ENCODE measurements at places on chromosomes 5 and 9.

GRCh38 chr5:8360012-8360411 is 491.1 kb downstream of the MTRR start:
- DNase-seq: no peak

DNA sequence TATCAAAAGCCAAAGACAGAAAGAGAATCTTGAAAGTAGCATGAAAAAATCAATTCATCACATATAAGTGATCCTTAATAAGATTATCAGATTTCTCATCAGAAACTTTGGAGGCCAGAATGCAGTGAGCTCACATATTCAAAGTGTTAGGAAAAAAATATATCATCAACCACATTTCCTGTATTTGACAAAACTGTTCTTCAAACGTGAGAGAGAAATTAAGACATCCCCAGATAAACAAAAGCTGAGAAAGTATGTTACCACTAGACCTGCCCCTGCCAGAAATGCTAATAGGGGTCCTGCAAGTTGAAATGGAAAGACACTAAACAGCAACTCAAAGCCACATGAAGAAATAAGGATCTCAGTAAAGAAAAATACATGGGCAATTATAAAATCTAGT is 29.9 kb downstream of the HACD4 start:
- no peak for DNase-seq

GRCh38 chr9:110688329-110688728 is 19.7 kb downstream of the MUSK start:
- DNase-seq: no peak

DNA sequence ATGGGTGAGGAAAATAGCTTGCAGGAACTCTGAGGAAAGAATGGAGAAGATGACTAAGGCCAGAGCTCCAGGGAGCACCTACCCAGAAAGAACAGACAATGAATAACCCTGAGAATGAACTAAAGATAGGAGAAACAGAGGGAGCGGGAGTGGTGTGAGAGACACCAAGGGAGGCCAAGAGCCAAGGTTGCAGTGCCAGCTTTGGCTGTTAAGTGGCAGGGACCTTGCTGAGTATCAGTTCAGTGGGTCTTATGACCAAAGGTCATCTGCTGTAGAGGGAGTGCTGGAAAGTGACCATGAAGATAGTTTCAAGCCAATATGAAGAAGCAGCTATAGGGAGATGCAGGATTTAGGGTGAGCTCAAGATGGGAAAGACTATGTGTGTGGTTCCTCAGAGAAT is 16.7 kb downstream of the P4HA2 start:
- no peak for DNase-seq

DNA sequence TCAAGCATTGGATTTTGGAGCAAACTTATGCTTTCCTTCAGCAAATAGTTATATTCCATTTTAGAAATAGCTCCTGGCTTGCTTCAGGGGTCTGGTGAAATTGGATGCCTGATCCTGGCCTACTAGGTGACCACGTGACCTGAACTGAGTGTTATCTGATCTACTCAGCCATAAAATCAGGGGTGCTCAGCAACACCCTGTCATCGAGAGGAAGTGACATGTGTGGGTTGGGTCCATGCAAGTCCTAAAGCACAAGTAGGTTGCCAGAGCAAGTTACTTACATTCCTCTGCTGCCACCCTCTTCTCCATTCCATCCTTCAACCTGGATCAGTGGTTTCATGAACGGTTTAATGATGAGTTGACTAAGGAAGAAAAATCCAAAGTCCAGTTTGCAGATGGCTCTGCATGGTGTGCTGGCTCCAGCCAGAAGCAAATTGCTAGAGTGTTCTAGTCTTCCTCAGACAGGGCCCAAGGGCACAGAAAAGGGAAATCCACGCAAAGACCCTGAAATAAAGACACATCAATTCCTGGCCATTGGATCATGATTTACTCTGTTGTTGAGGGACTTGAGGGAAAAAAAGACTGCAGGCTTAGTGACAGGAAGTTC is 2.8 kb upstream of the FAM193B start:
- DNase-seq: peak; percentile 58

DNA sequence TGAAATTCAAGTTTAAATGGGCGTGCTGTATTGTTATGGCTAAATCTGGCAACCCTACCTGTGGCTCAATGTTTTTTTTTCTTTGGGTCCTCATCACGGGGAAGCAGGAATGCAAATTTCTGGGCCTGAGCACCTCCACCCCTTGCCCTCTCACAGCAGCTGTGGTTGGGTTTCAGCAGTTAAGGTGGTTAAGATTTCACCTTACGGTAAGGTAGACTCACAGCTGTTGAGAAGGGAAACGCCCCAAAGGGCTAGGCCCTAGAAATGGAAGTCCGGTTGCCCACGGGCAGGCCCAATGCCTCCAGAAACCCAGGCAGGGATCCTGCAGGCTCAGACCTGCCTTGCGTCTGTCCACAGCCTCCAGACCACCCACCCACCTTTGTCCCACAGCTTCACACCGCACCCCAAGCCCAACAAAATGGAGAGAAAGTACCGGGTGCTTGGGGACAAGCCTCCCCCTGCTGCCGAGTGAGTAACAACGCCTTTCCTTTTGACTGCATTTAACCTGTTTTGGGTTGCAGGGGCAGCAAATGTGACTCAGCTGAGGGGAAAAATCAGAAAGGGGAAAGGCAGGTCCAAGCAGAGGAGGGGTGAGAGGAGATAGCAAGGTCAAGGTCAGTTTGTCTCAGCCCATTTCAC is 48.1 kb upstream of the TDRD7 start:
- DNase-seq: no peak

Data from activated CD4-positive, alpha-beta memory T cell treated with anti-CD3 and anti-CD28 coated beads, Interleukin-2, amount 10 ng/mL, durations not matched to agents 7 days and 5 days (primary cell).